ENCODE measurements at places on chromosomes 2 and 18.

DNA sequence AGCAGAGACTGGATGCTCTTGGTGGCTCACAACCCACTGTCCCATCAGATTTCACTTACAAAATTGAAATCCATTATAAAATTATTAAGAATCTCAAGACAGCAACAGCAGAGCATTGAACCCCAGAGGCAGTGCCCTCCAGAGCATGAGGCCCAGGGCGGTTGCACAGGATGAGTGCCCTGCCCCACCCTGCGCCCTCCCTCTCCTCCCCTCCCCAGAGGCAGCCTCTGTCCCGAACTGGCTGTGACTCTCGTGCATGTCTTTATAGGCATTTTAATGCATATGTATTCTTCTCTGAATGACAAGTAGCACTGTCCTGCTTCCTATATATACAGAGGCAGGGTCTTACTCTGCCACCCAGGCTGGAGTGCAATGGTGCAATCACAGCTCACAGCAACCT is 10.4 kb downstream of the MFSD2B start:
- no peak for DNase-seq

GRCh38 chr2:191857259-191857805 is 10.4 kb upstream of the CAVIN2 start:
- peak; percentile 51 for DNase-seq

DNA sequence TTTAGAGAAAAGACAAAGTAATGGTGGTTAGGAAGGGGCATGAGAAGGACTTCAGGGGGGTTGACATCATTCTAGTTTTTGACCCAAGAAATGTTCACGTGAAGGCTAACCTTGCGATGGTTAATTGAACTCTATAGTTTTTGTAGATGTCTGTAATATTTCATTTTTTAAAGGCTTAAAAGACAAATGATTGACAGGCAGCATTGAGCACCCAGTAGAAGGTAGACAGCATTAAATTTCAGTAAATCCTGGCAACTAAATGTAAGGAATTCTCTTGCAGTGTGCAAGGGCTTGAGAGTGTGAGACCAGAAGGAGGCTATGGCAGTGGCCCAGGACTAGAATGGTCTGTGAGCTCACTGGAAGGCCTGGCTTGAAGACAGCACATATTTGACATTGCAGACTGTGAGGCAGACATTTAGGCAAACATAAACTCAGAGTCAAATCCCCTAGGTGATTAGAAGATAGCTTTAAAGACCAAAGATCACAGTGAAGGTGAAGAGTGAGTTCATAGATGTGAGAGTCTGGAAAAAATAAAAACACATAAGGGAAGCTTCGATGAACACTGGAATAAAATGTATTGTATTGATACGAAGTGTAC is 100.1 kb upstream of the MAP4K4 start:
- peak; percentile 55 for DNase-seq

GRCh38 chr2:230008708-230009066 is 60.0 kb downstream of the SLC16A14 start:
- DNase-seq: no peak

DNA sequence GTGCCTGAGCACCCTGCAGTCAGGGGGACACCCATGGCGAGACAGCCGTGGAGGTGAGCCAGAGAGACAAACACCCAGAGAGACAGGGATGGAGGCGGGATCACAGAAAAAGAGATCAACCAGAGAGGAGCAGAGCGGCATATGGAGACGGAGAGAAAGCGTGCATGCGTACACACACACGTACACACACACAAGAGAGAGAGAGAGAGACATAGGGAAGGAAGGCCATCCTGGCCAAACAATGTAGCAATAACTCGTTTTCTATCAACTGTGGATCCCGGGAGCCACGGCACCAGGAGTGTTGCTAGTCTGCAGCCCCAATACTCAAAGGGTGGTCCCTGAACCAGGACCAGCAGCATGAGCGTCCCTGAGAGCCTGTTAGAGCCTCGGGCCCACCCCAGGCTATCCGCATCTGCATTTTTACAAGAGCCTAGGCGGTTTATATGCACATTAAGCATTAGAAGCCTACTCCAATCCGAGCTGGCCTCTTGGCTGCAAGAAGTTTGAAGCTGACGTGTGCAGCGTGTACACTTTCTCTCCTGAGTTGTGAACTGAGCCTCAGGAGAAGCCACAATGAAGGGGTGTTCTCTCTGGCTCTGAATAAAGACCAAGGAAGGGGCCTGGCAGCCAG is 50.1 kb upstream of the MYCN start:
- DNase-seq: no peak

DNA sequence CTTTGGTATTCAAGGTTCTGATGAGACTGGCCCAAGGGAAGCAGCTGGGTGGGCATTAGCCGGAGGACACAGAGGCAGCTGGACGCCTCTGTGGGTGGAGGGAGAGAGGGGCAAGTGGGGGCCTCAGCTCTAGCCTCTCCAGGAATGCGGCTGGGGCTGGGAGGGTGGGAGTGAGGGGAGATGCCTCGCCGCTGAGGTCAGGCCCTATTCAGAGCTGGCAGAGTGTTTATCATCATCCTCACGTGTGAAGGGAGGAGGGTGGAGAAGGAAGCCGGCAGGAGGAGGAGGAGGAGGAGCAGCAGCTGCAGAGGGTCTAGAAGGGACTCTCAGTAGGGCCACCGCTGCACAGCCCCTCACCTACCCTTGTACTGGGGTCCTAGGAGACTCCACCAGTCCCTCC is 43.1 kb downstream of the TNS1 start:
- DNase-seq: no peak

- peak; percentile 90 for DNase-seq
Measured at GRCh38 chr2:45435316-45435715, 175.8 kb downstream of the SRBD1 start.

DNA sequence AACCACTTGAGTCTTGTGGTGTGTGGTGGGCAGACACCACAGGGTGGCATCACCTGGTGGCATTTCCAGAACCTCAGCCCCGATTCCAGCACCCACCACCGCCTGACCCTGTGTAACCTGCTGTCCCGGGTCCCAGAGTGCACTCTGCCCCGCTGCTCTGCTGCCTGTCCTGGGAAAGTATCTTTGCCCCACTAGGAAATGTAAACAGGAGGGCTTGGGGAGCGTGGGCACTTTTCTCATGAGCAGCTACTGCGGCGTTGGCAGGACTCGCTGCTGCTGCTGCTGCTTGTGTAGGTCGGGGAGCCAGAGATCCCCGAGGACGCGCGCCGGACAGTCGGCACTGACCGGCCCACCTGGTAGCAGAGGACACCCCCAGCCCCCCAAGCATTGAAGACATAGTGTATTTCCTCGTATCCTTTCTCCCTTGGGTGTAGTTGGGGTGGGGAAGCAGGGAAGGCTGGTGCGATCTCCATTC is 13.4 kb downstream of the DTYMK start:
- DNase-seq: no peak

GRCh38 chr2:207088839-207089238 is 76.9 kb downstream of the KLF7 start:
- no peak for DNase-seq

GRCh38 chr2:233339427-233339826 is 14.9 kb upstream of the DGKD start:
- no peak for DNase-seq

DNA sequence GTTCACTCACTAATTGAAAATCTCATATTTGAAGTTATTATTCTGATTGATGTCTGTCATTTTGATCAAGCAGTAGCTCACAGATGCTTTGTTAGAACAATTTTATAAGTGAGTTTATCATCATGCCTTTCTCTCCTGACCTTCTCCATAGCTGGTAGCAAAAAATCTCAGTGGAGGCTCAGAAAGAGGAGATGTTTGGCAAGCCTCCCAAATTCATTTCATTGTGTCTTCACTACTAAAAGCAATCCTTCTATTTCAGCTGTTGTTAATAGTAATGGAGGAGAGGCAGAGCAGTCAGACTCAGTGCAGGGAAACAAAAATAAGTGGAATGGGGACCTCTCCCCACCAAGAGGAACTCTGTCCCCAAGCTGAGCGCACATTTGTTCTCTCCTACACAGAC is 2127.8 kb upstream of the CELF4 start:
- no peak for DNase-seq

- DNase-seq: peak; percentile 44
Measured at GRCh38 chr18:63063171-63063570, 256.4 kb downstream of the BCL2 start.

DNA sequence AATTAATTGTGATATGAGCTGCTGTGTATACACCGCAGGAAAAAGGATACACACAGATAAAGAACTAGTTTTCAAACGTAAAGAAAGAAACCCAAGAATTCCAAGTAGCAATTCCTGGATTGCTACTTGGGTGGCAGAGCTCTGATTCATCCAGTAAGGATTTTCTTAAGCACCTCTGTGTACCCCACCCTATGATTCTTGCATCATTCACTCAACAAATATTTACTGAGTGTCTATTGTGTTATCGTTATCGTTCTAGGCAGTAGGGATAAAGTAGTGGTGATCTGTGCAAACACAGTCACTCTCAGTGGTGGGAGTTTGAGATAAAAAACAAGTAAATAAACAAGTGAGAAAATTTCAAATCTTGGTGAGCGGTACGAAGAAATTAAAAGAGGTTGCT is 4.9 kb upstream of the TMEM200C start:
- peak; percentile 17 for DNase-seq

DNA sequence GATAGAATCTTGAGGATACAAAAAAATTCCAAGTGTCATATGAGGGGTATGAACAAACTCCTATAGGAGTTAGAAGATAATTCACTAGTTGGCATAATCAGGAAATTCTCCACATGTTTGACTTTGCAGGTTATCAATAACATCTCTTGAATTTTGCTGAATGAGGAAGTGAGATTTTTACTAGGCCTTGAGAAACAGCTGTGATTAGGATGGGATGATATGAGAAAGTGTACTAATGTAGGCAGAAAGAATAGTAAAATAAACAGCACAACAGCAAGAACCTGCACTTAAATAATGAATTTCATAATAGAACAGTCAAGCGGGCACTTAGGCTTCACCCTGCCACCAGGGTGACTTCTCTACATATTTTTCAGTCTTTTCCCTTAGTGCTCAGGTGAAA is 570.8 kb upstream of the CRIM1 start:
- no peak for DNase-seq

DNA sequence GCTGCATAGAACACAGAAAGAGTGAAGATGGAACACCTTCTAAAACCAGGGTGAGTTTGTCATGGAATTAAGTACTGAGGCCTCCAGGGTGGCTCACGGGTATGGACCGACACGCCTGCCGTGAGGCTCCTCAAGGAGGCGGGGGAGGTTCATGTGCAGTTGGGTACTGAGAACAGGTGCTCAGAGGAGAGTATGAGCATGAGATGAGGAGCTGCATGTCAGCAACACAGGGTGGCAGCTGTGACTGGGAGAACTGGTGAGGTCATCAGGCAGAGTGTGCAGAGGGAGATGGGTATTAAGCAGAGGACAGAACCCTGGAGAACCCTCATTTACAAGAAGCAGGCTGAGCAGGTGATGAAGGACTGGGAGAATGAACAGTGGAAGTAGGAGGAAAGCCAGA is 63.2 kb upstream of the KLHL29 start:
- DNase-seq: no peak

GRCh38 chr2:45919160-45919650 is 267.7 kb downstream of the PRKCE start:
- no peak for DNase-seq

GRCh38 chr2:144158096-144158495 is 361.8 kb downstream of the ZEB2 start:
- no peak for DNase-seq

DNA sequence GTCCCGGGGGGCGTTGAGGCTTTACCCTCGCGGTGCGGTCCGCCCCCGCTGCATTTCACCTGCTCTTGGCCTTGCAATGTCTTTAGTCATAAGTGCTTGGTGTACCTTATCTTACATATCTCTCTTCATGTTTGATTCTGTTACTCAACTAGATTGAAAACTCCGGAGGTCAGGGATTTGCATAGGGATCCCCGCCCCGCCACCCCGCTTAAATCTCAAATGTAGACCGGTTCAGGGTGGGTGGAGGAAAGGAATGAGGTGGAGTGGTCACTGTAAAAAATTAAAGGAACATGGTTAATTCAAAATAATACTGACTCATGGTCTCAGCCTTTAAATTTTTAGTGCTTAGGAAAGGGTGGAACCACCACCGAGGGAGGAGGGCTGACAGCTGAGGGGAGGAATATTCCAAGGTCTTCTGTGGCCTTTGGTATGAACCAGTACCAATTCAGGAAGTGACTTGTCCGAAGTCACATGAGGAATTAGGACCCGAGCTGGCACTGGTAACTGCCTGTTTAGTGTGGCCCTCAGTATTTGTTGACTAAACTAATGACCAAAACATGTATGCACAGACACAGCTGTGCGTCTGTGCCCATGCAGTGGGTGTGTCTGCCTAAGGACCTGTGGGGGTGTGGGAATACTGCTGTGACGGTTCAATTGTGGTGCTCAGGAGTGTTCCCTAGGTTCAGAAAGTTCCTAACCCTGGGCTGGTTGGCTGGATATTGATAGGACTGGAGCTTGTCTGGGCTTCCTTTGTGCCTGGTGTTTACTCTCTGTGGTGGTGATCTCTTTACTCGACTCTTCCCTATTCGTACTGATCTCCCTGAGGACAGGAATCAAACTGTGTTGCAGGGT is 1.0 kb downstream of the PLEKHB2 start:
- DNase-seq: peak; percentile 21

- DNase-seq: no peak
Measured at GRCh38 chr18:29087616-29088246, 910.8 kb upstream of the CDH2 start.

GRCh38 chr2:19677825-19678518 is 223.8 kb downstream of the TTC32 start:
- no peak for DNase-seq

DNA sequence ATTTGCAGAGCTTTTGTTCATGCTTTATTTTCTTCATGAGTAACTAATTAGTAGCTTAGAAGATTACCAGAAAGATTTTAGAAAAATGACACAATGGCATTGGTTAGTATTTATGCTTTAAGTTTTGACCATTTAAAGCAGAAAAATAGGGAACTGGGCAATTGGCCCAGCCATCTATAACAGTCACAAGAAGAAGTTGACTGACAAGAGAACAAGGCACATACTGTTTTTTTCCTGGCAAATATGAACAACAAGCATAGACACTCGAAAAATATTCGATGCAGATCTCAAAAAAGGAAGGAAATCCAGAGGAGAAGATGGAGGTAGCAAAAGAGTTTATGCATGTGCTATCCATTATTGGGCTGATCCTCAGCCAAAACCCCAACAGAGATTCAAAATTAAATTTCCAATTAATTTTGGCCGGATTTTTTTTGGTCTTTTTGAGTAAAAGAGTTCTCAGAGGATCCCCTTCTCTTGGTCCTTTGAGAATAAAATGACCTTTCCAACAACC is 200.8 kb upstream of the SLC35G4 start:
- DNase-seq: no peak

GRCh38 chr2:109272461-109272860 is 143.5 kb downstream of the SH3RF3 start:
- no peak for DNase-seq

GRCh38 chr18:949724-950631 is 45.3 kb downstream of the ADCYAP1 start:
- DNase-seq: no peak
